Stimulated activated CD8-positive, alpha-beta memory T cell treated with anti-CD3 and anti-CD28 coated beads, Interleukin-4, amount 100 ng/mL, for 48 hours (primary cell): ENCODE measurements at places on chromosomes 13 and 19.

DNA sequence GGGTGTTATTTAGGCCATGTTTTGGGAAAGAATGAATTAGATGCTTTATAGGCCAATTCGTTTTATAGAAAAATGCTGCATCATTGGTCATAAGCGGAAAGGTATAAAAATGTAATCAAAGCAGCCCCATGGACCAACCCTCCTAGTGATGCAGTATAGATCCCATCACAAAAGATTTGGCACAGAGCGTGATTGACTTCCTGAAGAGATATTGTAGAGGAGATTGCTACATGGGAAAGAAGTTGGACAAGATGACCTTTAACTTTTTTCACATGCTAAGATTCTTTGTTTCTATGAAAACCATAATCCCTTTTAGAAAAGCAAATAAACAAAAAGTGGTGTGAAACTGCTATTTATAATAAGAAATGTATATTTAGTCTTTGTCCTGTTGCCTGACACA lies 136.5 kb upstream of the FNDC3A start:
- no peak for DNase-seq

DNA sequence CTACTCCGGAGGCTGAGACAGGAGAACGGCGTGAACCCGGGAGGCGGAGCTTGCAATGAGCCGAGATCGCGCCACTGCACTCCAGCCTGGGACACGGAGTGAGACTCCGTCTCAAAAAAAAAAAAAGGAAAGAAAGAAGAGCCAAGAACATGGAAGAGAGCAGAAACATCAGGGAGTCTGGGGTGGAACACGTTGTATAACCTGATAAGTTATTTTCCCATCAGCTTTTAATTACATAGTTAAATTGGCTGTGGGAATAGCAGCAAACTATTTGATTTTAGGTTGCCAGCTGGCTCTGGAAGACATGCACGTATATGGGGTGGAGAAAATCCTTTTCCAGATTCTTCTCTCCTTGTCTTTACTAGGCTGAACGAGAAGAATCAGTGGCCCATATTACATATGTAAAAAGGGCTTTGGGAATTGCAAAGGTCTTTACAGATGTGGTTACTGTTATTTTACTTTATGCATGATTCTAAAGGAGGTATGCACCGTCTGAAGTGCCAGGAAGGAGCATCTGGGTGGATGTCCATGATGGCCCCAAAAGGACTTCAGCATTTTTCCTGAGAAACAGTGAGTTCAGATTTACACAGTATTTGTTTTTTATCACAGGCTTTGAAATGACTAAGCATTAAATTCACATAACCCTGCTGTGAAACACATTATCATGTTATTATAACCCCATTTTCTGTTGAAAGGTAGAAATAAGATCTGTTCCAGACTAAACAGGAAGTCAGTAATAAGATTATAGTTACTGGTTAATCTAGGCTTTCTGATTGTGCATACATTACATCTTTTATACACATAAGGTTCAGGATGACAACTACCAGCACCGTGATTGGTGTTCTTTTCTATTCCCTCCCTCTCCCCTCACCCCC lies 4.6 kb upstream of the NAA16 start:
- DNase-seq = no peak

DNA sequence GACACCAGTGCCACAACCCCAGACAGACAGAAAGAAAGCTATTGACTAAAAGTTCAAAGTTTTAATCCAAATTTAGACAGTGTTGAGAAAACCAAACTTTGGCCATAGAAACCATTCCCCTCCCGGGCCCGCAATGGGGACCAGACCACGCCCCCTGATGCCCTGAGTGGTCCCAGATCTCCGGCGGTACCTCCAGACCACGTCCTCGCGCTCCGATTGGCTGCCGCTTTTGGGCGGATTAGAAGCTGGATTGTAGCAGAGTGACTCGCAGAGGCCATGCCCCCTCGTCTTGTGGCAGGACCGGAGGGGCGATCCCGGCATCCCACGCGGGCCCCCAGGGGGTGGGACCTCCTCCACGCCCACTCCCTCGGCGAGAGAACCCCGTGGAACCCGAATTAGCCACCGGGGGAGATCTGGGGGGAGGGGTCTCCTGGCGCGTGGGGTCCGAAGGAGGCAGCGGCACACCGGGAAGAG lies 797 bp upstream of the HSD17B14 start:
- peak; percentile 91 for DNase-seq

DNA sequence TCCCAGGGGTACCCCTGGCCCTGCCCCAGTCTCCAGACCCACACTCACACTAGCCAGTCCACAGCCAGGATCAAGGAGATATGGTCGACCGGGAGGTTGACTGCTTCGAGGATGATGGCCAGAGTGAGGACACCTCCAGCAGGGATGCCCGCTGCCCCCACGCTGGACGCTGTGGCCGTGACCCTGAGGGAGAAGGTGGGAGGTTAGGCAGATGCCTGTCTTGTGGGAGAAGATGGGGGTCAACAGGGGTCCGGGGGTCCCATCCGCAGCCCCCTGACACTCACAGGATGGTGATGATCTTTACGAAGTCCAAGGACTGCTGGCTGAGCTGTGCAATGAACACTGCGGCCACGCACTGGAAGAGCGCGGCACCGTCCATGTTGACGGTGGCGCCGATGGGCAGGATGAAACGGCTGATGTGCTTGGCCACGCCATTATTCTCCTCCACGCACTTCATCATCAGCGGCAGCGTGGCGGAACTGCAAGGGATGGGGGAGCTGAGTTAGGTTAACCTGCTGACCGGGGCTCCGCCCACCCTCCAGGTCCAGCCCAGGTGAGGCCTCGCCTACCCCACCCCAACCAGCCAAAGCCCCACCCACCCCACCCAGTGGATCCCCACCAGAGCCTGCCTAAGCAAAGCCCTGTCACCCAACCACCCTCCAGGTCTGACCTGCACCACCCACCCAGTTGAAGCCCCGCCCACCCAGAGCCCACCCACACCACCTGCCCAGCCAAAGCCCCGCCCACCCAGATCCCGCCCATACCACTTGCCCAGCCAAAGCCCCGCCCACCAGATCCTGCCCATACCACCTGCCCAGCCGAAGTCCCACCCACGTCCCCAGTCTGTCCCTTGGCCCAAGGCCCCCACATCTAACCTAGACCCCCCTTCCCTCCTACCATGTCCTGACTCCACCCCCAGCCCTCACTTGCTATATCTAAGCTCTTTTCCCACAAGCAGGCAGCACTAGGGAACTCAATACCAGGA lies 11.2 kb downstream of the SLC1A5 start:
- DNase-seq = peak; percentile 56

GRCh38 chr19:11106477-11106876 lies 17.2 kb downstream of the LDLR start:
- no peak for DNase-seq
